Ovary (tissue), 10 donors: ENCODE measurements at places on chromosomes 1 and 21. TPM values are rescaled to one million over a fixed set of nuclear protein-coding genes. Genes with fewer than 3 reads are reported as not detected.

GRCh38 chr1:27864264-27864895, 8.0 kb upstream of the THEMIS2 start:
- H3K27ac ChIP-seq, result no peak overlapping the region
- no peaks in the 10 kb centered on the region for H3K4me1 ChIP-seq
- no peak for DNase-seq
- H3K36me3 ChIP-seq, result no peaks in the 10 kb centered on the region
- no peaks in the 10 kb centered on the region for H3K27me3 ChIP-seq

DNA sequence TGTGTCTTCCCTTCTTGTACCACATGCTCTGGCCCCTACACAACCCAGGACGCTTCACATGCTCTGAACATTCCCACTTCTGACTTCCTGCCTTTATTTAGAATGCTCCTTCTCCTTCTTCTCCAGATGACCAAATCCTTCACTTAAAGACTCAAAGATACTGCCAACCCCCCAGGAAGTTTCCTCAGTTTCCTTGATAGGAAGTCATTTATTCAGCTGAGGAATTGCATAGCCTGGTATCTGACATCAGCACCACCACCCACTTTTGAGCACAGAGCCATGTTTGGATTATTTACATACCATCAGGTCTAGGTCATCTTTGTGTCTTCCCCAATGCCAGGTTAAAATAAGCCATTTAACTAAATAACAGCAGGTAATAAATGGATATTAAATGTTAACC, 42.4 kb downstream of the GFI1 start:
- no peaks in the 10 kb centered on the region for H3K4me1 ChIP-seq
- H3K36me3 ChIP-seq, result no peaks in the 10 kb centered on the region
- no peak overlapping the region for H3K27ac ChIP-seq
- DNase-seq, result no peak
- no peaks in the 10 kb centered on the region for H3K27me3 ChIP-seq
- H3K4me3 ChIP-seq, result no peak overlapping the region

GRCh38 chr1:19068639-19069276, 112.3 kb upstream of the IFFO2 start:
- H3K27ac ChIP-seq, result no peak overlapping the region
- H3K4me3 ChIP-seq, result no peak overlapping the region
- DNase-seq, result no peak

DNA sequence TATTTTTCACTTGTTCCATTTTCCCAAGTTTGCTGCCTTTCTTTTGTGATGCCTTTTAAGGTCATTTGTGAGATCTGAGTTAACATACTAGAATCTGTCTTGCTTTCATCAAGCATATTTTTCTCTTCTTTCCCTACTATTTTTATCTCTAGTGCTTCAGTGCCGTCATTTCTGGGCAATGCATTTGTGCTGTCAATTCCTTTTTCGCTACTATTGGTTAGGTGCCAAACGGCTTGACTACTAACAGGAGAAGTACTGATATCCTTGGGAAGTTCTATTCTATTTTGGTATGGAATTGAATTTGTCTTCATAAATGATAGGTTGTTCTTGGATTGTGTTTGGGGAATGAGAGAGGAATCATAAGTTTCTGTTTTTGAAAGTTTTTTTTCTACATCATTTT, 42.2 kb downstream of the LRRC53 start:
- H3K27ac ChIP-seq, result no peak overlapping the region
- H3K27me3 ChIP-seq, result no peaks in the 10 kb centered on the region
- no peak for DNase-seq
- no peaks in the 10 kb centered on the region for H3K36me3 ChIP-seq
- no peaks in the 10 kb centered on the region for H3K4me1 ChIP-seq

- H3K36me3 ChIP-seq, result peaks cover 2% of the 10 kb centered on the region
- no peaks in the 10 kb centered on the region for H3K27me3 ChIP-seq
- peak overlapping the region; percentile 43 for H3K27ac ChIP-seq
- peak overlapping the region; percentile 92 for H3K4me3 ChIP-seq
- H3K4me1 ChIP-seq, result peaks cover 8% of the 10 kb centered on the region
- peak; percentile 59 for DNase-seq
Observed at GRCh38 chr1:39575191-39576015, 1.2 kb downstream of the PABPC4 start.

GRCh38 chr1:170145770-170146676, at the start of gene NTMT2:
TSS of gene NTMT2 (plus strand) at chr1:170145959. CDS start at chr1:170146108, 149 bp downstream.
- no peaks in the 10 kb centered on the region for H3K4me1 ChIP-seq
- H3K4me3 ChIP-seq, result no peak within 1 kb of the TSS
- H3K36me3 ChIP-seq, result no peaks in the 10 kb centered on the region

DNA sequence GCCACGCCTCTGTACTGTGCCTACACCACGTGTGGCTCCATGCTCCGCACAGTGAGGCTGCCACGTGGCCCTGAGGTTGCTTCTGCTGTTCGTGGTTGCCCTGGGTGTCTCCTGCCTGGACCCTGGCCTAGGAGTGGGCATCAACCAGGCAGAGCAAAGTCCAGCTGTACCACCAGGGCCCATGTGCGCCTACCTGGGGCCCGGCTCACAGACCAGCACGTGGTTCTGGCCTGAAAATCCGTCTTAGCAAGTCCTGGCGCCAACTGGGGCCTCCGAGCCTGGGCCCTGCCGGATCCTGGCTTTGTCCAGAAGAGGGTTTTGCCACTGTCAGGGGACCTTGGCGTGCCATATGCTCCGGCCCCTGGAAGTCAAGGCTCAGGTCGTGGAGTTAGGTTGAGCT, 107.1 kb upstream of the TTC34 start:
- no peaks in the 10 kb centered on the region for H3K36me3 ChIP-seq
- DNase-seq, result no peak
- no peak overlapping the region for H3K27ac ChIP-seq
- no peak overlapping the region for H3K4me3 ChIP-seq

GRCh38 chr21:45384656-45385548, 20.1 kb upstream of the COL18A1 start:
- H3K4me3 ChIP-seq, result no peak overlapping the region
- H3K36me3 ChIP-seq, result no peaks in the 10 kb centered on the region
- peak overlapping the region; percentile 75 for H3K27ac ChIP-seq

Gene ACKR1
- polyA plus RNA-seq, result 36.2 TPM

Gene TMEM59
- 406 TPM for polyA plus RNA-seq

Gene KCNQ4
- polyA plus RNA-seq, result 0.73 TPM
